Activated T-helper 1 cell treated with anti-CD3 and anti-CD28 coated beads, Interleukin-12 subunit alpha, Interleukin-12 subunit beta, Interleukin-2, Interleukin-4 antibody, amounts not matched to agents 30 ng/mL and 10 ng/mL and 1 ng/mL, durations not matched to agents 14 hours and 24 hours and 36 hours (primary cell): ENCODE measurements at places on chromosomes 2 and 18. TPM values are rescaled to one million over a fixed set of nuclear protein-coding genes. Genes with fewer than 3 reads are reported as not detected.

Gene RESP18
- total RNA-seq = not detected in 2 replicates

Gene EHBP1
- total RNA-seq = 23.7 and 24.4 TPM in 2 replicates

Gene G6PC2
- not detected in 2 replicates for total RNA-seq

Gene HOXD10
- not detected in 2 replicates for total RNA-seq

Gene MBD2
- total RNA-seq = 223 and 242 TPM in 2 replicates

Gene TEX44
- not detected in 2 replicates for total RNA-seq

DNA sequence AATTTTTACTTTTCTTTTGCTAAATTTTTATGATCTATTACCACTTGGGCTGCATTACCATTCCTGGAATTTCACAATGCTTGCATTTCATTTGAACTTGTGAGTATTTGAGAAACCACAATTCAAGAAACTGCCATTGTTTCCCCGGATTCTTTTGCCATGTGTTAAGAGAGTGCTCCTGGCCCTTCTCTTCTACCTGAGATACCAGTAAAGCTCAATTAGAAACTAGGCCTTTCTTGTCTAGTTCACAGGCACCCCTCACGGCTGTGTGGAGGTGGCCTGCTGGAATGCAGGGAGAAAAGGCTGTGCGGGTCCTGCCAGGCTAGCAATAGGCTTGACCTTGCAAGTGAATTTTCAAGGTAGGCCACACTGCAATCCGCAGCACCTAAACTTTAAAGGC lies 40.8 kb downstream of the ZEB2 start:
- no peak for DNase-seq

DNA sequence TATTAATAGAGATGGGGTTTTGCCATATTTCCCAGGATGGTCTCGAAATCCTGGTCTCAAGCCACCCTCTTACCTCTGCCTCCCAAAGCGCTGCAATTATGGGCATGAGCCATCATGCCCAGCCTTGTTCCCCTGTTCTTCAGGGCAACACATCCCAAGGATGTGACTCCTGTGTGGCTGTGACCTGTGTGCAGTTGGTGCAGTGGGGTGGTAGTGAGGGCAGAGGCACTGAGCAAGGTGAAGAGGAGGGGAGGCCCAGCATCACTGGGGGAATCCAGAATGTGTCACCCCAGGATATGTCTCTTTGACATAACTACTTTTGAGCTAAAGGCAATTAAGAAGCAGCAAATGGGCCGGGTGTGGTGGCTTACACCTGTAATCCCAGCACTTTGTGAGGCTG lies 23.4 kb downstream of the CENPA start:
- no peak for DNase-seq

DNA sequence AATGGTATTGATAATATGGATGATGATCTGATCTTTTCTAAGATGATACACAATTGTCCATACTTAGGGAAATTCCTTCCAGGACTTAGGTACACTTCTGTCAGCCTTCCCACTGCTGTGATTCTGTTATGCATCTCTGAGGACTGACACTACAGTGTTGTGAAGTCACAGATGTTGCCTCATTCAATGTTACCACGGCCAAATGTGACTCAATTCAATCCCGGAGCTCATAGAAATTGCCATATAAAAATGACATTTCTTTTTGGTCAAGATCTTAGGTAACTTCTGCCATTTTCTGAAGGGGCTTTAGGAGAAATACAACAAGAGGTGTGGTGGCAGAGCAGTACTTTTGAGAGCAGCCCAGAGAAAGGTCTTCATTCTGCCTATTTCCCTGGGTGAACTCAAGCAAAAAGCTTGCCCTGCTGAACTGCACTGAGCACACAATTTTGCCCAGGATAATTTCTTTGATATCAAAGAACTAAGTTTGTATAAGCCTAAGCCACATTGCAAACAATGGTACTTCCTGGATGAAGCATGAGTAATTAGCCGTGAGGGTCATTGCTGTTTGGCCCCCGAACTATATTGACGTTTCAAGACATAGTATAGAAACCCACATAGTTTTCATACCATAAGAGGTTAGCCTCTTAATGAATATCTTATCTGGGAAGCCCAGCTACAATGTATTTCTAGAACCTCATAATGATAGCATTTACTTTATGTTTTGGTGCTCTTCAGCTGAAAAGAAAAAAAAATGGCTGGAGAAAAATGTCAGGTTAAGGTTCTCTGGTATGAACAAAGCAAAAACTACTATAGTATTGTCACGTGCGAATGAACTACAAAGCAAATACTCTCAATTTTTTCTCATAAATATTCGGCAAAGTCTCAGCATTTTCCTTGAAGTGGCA lies 437.4 kb downstream of the MEIS1 start:
- DNase-seq = no peak

GRCh38 chr18:27769152-27769551 lies 407.8 kb downstream of the CDH2 start:
- DNase-seq = no peak

GRCh38 chr2:240796543-240797499 lies 23.2 kb downstream of the KIF1A start:
- no peak for DNase-seq

DNA sequence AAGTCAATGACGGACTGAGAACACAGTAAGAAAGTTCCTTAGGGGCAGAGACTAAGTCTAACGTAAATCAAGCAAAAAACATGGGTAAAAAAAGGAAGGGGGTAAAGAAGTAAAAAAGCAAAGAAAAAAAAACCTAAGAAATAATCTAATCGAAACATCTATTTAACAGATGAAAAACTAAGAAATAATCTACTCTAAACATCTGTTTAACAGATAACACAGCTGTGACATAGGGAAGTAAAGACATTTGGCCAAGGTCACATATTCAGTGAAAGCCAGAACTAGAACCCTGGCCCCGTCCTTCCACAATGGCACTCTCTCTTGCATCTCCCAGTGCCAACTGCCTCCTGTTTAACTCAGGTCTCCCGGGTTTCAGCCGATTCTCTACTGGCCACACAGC lies 48.1 kb downstream of the PSD4 start:
- no peak for DNase-seq

DNA sequence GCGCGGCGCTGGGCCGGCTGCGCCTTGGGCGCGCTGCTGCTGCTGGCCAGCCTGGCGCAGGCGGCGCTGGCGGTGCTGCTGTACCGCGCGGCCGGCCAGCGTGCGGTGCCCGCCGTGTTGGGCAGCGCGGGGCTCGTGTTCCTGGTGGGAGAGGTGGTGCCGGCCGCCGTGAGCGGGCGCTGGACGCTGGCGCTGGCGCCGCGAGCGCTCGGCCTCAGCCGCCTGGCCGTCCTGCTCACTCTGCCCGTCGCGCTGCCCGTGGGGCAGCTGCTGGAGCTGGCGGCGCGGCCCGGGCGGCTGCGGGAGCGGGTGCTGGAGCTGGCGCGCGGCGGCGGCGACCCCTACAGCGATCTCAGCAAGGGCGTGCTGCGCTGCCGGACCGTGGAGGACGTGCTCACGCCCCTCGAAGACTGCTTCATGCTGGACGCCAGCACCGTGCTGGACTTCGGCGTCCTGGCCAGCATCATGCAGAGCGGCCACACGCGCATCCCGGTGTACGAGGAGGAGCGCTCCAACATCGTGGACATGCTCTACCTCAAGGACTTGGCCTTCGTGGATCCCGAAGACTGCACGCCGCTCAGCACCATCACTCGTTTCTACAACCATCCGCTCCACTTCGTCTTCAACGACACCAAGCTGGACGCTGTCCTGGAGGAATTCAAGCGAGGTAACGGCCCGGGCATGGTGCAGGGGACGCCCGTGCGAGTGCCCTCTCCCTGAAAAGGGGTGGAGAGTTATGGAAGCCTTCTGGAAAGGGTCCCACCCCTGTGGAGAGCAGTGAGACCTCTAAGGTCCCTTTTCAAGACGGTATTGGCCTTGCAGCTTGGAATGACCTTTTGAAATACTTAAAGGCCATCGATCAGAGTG lies 1.0 kb downstream of the CNNM3 start:
- DNase-seq = no peak

GRCh38 chr2:232860593-232861241 lies 9.3 kb upstream of the SNORC start:
- no peak for DNase-seq

GRCh38 chr2:236499691-236500578 lies 69.7 kb upstream of the ACKR3 start:
- no peak for DNase-seq

- no peak for DNase-seq
Measured at GRCh38 chr2:168560817-168561499, 104.9 kb downstream of the CERS6 start.

GRCh38 chr2:9830685-9831410 lies 12.4 kb upstream of the TAF1B start:
- DNase-seq = no peak

DNA sequence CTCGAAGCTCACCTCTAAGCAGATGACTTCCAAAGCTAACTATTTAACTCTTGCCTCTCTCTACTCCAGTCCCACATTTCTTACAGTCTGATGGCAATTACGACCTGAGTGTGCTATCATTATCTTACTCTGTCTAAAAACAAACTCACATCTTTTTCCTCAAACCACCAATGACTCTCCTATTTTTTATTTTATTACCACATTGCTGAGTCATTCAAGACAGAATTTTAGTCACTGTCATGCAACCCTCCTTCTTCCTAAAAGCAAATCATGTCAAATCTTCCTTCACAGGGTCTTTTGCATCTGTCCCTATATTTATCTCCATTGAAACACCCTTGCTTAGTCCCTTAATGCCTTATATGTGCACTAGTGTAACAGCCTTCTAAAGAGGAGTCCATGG lies 34.6 kb upstream of the C2orf15 start:
- DNase-seq = no peak
